ENCODE measurements at places on chromosomes 1 and 21.
A peak's percentile ranks its signal among the peaks of the same experiment; 100 is the strongest.

GRCh38 chr21:14942801-14943490 lies 121.9 kb downstream of the NRIP1 start:
- DNase-seq = no peak

DNA sequence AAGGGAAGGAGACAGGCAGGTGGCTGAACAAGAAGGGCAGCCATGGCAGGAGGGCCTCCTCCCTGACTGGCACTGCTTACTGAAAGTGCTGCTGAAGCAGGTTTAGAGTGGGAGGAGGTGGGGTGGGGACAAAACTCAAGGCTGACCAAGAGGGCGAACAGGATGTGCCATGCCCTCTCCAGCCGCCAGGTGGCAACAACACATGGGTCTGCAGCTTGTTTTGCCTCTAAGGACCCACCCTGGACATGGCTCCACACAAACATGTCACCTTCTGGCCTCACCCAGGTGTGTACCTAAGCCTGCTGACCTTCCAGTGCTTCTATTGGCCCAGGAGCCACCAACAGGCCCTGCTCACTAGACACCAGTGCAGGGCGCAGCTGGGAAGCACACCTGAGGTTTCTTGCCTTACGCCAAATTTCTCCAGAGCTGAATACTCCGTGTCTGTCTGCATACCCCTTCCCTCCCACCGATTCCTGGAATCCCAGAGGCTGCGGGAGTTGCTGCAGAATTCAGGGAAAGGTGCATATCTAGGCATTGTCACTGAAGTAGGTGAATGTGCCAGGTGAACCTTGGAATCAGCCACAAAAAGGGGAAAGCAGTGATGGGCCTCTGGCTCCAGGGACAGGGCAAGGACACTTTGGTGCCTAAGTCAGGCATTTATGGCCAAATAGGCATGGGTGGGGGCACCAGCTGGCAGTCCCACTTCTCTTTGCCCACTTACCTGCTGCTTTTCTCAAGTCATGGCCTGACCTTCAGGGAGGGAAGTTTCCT lies 5.3 kb downstream of the PSRC1 start:
- peak; percentile 51 for DNase-seq

DNA sequence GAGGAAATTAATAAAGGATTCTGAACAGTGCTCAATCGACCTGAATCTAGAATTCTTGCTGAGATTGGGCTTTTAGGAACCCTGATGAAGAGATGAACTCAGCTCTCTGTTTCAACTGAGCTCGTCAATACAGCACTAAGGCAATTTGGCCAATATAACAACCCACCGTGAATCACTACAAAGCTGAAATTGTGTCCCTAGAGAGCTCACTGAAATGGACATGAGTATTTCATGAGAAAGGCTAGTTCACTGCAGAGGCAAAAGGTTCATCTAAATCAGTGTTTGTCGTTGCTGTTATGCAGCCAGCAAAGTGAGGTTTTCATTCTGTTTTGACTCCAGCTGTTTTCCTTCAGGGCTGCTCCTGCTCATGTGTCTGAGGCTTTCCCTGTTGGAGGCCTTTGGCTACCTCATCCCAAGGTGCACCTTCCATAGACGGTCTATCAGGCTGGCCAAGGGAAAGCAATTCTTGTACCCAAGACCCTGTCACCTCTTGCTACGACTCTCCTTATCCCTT lies 83.5 kb downstream of the URB2 start:
- no peak for DNase-seq

GRCh38 chr1:84000954-84001495 lies 2.1 kb upstream of the TTLL7 start:
- DNase-seq = no peak

GRCh38 chr21:25581582-25581981 lies 25.7 kb downstream of the MRPL39 start:
- no peak for DNase-seq

DNA sequence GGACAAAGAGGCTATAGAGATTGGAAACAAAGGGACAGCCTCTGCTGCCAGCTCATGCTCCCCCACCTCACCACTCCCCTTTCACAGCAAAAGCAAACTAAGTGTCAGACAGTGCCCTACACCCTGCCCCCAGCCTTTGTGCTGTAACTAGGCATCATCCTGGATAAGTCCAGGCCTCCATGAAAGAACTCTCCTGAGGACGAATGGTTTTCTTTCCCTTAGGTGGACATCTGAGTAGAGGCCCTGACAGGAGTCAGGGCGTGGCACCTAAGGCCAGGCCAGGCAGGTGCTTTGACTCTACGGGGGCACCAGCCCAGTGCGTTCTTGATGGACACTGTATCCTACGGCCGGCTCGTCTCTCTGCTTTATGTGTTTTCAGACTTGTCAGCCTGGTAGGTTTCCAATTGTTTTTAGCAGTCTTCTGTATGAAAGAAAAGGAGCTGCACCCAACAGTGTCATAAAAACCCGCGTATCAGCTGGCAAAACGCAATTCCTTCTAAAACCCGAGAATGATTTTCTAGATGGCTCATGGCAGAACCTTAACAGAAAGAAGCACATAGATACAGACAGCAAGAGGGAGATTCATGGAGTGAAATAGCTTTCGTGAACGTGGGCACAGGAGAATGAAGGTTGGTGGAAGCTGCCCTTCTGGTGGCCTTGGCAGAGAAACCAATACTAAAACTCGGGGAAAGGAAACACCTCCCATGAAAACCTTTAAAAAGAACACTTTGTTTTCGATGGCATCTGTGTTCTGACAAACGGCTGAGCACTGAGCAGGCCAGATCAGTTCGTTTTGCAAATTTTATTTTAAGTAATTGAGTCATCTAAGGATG lies 51.7 kb upstream of the AJAP1 start:
- DNase-seq = no peak

DNA sequence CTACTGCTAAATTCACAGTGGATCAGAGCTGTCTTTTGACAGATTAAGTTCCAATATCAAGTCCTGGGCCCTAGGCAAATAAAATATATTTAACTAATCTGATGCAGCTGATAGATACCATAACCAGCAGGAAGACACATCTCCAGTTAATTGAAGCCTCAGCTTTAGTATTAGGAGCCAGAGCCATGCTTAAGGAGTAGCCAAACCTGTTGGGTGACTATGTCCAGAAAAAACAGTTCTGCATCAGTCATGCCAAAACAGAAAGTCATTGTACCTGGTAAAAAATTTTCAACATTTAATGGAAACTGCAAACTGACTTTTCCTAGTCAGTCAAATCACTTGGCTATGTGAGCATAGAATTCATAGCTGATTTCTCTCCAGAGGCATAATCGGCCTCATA lies 200.5 kb upstream of the RUNX1 start:
- no peak for DNase-seq

DNA sequence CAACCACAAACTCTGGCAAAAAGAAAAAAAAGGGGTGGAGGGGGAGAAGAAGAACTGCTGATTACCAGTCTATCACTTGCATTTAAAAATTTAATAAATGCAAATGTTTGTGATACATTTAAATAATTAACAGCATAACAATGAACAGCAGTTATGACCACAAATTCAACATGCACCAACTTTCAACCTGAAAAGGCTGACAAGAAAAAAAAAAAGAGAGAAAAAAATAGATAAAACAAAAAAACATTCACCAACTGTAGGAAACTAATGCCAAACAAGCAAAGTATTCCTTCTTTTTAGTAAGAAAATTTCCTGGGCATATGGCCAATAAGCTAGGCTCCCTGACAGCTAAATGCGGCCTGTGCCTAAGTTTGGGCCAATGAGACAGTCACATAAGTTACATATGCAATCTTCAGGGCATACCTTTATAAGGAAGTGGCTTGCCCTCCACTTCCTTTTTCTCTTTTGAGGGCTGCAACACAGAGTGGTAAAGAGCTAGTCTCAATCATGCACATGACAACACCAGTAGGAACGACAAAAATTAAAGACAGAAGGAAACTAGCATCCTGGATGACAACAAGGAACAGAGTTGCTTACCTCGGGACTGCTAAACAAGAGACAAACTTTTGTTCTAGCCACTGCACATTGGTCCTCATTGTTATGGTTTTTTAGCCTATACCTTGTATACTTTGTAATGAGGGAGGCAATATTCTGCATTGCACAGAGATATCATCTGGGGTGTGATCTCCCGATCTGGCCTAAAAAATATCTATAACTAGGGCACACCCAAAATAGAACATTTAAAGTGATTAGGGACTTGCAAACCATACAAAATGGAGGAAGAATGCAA lies 24.2 kb upstream of the PHTF1 start:
- DNase-seq = no peak

DNA sequence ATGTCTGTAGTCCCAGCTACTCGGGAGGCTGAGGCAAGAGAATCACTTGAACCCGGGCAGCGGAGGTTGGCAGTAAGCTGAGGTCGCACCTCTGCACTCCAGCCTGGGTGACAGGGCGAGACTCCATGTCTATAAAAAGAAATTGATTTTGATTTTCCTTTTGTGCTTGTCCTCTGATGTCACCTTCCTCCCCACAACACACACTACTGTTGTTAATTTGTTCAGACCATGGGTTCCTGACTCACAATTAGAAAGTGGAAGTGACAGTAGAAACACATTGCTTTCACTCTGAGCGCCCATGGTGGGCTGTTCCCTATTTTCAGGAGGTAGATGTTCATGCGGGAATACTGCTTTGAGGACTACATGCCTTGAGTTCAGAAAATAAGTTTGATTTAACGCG lies 165.5 kb upstream of the KCNJ6 start:
- DNase-seq = no peak

DNA sequence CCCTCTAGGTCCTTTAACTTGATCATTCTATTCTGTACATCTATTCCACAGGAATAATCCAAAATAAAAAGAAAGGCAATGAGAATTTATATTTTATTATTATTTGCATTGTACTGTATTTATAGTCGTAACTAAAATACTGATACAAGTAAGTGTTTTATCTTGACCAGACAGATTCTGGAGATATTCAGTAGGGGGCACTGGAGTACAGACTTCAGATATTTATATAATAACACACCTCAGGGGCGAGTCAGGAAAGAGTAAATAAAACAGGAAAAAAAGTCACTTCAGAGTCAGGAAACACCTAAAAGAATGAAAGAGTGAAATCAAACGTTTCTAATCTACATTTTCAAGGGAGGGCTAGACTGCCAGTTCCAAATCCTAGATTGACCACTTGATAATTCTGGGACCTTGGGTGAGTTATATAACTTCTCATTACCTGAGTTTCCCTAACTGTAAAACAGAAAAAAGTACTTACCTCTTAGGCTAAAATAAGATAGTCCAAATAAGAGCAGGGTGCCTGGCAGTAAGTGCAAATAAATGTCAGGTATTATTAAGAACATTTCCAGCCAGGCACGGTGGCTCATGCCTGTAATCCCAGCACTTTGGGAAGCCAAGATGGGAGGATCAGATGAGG lies 31.1 kb upstream of the MTF1 start:
- DNase-seq = no peak

GRCh38 chr1:54009406-54009805 lies 8.6 kb downstream of the LDLRAD1 start:
- DNase-seq = no peak
